ENCODE measurements at places on chromosomes 3 and 15.
A peak's percentile ranks its signal among the peaks of the same experiment; 100 is the strongest.

DNA sequence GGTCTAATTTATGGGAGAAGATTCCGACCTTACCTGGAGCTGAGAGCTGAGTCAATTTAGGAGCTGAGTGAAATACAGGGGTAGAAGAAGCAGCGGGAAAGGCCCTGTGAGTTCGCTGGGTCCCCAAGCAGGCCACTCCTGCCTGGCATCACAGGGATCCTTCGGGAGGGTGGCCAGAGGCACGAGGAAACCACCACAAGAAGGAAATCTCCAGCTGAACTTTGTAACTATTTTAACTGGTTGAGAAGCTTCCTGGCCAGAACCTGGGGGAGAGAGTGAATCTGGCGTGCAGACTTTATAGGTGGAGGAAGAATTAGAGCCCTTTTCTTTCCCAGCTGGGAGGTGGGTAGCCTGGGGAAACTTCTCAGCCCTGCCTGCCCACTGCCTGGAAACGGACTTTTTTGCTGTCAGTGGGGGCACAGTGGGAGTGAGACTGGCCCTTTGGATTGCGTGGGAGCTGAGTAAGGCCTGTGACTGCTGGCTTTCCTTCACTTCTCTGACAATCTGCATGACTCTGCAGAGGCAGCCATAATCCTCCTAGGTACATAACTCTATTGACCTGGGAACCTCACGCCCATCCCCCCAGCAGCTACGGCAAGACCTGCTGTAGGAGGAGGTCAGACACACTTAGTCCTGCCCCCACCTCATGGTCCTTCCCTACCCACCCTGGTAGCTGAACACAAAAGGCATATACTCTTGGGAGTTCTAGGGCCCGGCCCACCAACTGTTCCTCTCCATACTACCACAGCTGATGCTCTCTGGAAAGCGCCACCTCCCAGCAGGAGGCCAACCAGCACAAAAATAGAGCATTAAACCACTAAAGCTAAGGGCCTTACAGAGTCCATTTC is 340.7 kb downstream of the CNTN3 start:
- DNase-seq = peak; percentile 32

DNA sequence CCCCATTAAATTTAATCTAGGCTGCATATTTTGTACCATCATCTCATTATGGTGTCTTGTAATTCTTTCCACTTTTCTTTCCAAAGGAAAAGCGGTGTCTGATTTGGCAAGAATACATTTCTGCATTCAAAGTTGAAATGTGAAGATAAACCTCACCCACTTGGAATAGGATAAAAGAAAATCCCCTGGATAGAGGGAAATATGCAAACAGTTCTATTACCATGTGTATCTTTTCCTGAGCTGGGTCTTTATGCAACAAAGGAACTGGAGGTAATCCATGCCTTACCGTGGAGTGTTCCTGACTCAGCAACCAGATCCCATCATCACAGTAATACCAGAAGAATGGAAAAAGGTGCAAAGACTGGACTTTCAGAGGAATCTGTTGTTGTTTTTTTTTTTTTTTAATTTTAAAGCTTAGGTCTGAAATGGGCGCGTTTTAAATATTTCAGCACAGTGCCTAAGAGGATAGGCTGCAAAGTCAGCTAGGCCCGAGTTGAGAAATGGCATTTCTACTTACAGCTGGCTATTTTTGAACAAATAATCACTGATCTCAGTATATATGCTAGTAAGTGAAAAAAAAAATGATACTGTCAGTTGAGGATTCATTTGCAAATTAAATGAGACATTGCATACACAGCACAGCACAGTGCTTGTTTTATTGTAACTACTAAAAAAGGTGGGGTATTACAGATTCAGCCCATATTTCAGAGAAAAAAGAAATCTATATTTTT is 55.5 kb upstream of the ADAMTS9 start:
- no peak for DNase-seq

DNA sequence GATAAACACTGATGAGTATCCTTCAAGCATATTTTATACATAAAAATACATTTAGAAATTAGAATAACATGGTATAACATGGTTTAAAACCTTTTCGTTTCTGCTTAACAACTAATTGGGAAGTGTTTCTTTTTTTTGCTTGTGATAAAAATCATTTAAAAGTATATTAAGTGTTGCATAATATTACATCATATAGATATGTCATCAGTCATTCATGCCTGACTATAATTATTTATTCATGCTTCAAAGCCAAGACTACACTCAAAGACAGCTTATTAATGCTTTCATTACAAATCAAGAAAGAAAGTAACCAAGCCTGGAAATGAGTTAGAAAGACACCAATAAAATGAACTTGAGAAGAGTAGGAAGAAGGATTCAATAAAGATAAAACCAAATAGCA is 136.6 kb upstream of the TP63 start:
- no peak for DNase-seq

DNA sequence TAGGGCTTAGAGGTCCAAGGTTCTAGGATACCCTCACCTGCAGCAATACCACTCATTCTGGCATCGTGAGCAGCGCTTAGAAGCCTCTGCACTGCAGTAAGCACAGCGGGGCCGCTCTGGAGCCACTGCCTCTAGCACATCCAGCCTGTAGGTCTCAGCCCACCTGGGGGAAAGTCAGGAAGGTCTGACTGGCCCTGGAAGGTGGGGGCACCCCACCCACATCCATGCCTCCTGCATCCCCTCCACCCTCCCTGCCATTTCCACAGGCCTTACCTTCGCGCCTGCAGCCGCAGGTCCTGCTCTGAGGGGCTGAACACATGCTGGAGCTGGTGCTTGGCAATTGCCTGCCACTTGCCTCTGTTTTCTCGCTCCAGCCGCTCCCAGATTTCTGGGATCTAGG is 901 bp upstream of the RASSF1 start:
- no peak for DNase-seq

DNA sequence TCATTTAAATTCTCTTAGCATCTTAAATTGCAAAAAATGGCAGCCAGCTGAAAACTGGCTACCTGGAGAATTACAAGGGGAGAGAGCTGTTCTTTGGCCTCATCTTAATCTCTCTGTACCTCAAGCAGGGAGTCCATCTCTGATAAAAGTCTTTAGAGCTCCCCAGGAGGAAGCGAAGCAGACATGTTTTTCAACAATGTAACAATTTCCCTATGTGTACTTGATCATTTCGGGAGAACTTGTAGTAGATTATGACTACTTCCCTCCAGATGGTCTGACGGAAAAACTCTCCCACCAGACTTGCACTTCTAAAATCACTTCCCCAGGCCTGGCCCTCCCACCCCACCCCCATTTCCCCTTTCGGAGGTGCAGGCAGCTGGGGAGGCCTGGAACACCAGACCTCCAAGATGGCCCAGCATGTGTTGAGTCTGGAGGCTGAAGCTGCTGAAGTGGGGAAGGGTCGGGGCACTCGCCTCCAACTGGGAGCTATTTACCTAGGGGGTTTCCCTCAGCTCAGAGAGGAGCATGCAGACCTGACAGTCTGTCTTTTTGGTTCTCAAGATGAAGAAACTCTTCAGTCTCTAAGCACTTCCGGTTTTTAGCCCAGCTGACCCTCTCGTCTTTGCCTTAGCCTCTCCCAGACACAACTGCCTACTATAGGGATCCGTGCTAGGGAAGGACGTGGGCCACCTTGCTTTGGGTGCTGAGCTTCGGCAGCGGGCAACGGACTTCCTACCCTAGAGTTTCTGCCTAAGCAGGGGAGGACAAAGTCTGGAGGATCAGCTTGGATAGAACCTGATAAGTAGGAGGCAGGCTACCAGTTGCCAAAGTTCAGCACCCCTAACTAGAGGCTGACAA is 164.0 kb upstream of the TBL1XR1 start:
- DNase-seq = no peak

DNA sequence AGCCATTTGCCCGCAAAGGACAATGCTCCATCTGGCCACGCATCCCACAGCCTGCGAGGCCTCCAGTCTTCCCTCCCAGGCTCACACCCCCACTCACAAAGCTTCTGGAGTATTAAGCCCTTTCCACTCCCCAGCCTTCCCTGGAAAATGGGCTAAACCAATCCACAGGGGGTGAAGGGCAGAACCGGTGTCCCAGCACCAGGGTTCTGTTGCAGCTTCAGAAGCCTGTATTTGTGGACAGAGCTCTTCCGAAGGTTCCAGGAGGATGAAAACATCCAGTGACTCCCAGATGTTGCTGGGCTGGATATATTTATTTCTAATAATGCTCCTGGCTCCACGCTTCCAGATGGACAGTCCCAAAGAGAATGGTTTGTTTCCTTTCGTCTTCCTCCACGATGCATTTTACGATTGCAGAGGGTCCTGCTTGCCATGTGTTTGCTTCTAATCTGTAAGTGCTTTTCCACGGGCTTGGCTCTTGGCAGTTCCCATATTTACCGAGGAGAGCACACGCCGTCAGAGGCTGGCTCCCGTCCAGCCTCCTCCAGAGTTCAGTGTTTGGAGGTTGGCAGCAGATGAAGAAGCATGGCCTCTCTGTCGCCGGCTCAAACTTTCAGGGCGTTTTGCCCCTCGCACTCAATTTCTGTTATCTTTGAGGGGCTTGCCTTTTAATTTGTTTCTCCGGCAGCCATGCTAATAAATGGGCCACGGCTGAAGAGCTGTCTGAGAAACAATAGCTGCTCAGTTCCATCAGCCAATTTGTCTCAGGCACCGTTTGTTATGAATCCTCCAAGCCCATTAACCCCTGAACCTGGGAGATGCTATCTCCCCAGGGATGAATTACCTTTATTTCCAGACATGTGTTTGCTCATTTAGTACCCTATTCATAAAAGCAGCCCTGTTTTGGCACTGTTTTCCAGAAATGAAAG is 367.9 kb upstream of the PROK2 start:
- DNase-seq = peak; percentile 86

- DNase-seq = no peak
Observed at GRCh38 chr3:14678015-14678503, 3.1 kb downstream of the C3orf20 start.

DNA sequence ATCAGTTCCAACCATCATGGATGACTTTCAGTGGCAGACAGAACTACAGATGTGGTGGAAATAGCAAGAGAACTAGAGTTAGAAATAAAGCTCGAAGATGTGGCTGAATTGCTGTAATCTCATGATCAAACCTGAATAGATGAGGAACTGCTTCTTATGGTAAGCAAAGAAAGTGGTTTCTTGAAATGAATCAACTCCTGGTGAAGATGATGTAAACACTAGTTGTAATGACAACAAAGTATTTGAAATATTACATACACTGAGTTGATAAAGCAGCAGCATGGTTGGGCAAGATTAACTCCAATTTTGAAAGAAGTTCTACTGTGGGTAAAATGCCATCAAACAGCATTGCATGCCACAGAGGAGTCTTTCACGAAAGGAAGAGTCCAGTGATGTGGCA is 131.7 kb upstream of the FAM3D start:
- no peak for DNase-seq

- DNase-seq = no peak
Observed at GRCh38 chr3:133188996-133189395, 150.8 kb downstream of the TMEM108 start.

DNA sequence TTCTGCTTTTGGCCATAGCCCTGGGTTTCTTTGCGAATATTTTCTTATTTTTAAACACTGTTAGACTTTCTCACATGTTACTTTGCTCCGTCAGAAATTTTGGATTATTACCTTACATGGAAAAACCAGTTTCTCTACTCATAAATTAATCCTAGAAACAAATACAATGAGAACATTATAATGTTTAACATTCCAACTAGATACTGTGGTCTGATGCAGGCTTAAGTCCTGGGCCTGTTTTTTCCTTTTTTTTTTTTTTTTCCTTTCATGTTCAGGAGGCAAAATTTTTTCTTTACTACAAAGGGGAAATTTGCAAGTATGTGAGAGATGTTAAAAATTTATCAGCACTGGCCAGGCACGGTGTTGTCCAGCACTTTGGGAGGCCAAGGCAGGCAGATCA is 28.9 kb downstream of the POPDC2 start:
- no peak for DNase-seq

GRCh38 chr3:65575376-65575840 is 463.3 kb downstream of the MAGI1 start:
- no peak for DNase-seq

DNA sequence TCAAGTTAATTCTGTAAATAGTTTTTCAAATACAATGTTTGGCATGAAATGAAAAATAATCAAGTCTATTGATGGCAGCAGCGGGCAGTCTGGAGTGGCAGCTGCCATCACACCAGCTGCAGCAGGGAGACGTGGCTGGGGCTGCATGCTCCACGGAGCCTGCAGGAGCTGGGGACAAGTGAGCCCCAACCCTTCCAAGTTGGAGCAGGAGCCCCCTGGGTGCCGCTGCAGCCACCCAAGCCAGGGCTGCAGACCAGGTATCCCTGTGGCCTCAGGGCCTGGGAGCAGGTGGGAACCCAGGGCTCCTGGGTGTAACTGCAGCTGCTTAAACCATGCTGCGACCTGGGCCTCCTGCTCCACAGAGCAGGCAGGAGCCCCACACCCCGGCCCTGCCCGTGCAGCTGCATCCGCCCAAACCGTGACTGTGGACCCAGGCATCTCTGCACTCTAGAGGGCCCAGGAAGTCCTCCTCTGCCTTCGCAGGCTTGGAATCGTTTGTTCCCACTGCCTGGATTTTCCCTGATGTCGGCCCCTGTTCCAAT is 257.4 kb downstream of the PLOD2 start:
- DNase-seq = no peak

DNA sequence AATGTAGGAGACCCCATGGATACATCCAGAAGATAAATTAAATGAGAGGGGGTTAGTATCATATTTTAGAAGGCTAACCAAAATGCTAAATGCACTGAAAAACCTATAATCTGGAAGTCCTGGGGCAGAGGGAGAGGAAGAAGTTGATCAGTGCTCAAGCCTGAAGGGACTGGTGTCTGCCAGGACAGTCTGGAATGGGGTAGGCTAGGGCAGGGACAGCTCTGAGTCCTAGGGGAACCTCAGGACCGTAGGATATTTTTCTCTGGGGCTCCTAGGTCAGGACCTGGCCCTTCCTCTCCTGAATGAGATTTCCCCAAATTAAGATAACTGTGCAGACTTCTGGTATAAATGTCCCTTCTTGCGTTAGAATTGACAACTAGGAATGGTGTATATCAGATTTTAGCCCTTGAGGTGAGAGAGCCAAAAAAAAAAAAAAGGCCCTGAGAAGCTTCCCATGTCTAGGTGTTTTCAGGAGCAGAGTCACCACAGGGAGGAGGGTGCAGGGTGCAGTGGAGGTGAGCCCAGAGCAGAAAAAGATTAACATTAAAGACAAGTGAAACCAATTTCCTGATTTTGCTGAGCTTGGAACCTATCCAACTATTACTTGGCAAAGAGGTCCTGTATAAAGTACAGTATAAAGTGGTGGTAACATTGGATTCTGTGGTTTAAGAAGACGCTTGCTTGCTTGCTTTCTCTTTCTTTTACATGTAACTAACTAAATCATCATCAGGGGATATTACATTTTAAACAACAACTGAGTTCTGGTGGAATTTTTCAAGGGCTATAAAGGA is 63.5 kb downstream of the HACD2 start:
- DNase-seq = no peak
